ENCODE measurements at places on chromosomes 5 and 9.

- peak; percentile 43 for DNase-seq
Observed at GRCh38 chr5:16550316-16550952, 66.4 kb downstream of the RETREG1 start.

GRCh38 chr5:171474230-171474813 lies 54.9 kb downstream of the FGF18 start:
- DNase-seq = no peak

DNA sequence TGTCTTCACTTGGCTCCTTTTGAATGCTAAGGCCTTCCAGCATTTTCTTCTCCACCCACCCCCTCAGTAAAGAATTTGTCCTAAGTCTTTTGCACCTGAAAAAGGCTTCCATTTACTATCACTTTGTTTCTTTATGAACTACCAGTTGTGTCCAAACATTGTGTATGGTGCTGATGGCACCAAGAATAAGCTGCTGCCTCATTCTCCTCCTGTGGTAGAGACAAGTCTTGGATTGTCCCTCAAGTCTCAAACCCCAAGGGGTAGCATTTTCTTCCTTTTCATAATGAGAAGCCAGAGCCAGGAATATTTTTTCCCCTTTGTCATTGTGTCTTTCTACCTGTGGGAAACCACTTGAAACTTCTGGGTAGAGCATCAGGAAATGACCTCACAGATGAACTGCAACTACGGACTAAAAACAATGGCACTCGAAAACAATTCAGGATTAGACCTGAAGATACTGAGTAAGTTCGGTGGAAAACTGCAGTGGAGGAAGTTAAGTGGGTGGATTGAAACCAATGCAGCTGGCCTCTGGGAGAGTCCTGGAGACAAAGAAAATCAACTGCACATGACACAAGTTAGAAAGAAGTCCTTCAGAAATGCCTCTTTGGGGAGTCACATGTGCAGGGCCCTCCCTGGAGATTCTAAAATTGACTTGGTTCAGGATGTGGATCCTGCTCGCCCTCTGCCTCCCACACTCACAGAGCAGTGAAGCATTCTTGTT lies 80.5 kb downstream of the SH3RF2 start:
- no peak for DNase-seq

GRCh38 chr5:139064613-139065012 lies 133.6 kb downstream of the SIL1 start:
- DNase-seq = no peak

DNA sequence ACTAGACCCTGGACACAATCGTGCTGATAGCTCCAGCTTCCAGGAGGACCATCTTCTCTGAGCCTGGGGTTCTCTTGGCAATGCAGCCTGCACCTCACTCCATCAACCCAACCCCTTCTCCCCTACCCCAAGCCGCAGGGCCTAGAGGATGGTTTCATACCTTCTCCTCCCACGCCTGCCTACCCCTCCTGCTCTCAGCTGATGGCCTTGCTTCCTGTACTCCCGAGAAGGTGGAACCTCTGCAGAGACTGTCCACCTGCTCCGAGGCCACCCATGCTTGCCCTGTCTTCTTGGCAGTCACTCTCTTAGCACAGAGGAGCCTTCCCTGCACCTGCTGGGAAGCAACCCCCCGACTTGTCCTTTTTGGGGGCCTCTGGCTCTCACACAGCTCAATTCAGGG lies 241.9 kb downstream of the IRX2 start:
- no peak for DNase-seq

- peak; percentile 4 for DNase-seq
Observed at GRCh38 chr9:127395497-127396252, 1.3 kb upstream of the SLC2A8 start.

All from fibroblast of upper back skin (primary cell).